Left renal pelvis (tissue), 4 donors: ENCODE measurements at places on chromosomes 12 and 14. TPM values are rescaled to one million over a fixed set of nuclear protein-coding genes. Genes with fewer than 3 reads are reported as not detected.

DNA sequence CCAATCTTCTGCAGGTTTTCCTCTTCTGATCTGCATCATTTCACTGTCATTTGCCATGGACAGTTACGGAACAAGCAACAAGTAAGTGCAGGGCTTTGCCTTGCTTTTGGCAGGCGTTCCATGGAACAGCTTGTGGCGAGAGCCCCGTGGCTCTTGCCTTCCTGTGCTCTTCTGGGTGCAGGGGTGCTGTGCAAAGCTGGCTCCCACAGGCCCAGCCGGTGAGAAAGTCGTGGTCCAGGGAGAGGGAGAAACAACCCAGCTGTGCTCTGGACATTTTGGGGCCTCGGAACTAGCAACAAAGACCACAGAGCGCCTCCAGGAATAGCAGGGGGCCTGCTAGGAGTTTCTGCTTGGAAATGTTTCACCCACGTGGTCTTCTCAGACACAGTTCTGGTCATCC lies 164.7 kb downstream of the ADGRD1 start:
- DNase-seq = no peak

DNA sequence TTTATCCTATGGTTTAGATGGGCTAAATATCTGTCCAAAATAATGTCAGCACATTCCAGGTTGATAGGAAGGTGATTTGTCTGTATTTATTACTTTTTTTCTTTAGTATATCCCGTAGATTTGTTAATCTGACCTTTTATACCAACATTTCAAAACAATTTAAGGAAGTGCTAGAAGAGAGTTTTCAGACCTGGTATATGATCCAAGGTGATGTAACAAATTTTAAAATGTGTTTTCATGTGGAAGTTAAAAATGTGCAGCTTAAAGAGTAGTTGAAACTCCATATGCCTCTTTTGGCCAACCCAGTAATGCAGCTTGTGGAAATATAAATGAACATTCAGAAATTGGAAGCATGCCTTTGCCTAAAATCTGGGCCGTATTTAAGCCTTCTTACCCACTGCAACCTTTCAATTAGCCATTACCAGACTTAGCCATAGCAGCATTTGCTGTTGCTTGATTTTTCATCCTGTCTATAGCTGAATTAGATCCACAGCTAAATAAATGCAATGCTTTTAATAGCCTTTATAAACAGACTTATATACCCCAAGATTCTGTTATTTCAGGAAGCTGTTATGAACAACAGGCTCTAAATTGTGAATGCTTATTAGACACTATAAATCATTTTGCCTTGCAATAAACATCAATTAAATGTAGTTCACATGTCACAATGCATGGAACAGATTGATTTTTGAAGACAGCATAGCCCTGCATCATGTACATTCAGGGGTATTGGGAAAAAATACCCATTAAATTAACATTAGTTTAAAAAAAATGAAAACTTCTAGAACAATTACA lies 271.2 kb downstream of the PDZRN4 start:
- no peak for DNase-seq

DNA sequence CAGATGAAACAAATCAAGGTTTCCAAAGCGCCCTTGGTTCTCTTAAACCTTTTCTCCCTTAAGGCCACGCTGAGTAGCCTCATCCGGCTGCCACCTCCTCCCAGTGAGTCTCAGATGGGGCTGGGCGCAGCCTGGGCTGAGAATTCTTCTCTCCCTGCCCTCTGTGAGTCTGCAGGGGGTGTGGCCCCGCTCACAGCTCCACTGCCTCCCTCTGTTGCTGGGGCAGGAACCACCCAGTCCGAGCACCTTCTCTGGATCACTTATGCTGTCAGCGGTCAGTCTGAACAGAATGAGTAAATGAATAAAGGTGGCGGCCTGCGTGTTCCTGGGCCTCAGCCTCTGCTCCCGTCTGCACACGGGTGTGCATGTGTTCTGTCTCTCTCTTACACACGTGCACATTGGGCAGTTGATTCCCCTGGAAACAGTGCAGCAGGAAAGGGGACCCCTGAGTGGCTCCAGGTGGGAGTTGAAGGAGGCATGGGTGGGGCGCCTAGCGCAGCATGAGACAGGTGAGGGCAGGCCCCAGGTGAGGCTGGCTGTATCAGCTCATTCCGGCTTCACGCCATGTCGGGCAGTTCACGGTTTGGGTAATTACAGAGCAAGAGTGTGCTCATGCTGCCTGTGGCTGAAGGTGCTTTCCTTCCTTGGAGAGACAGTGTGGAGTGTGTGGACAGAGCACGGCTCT lies 4.3 kb downstream of the PAPLN start:
- no peak for DNase-seq

DNA sequence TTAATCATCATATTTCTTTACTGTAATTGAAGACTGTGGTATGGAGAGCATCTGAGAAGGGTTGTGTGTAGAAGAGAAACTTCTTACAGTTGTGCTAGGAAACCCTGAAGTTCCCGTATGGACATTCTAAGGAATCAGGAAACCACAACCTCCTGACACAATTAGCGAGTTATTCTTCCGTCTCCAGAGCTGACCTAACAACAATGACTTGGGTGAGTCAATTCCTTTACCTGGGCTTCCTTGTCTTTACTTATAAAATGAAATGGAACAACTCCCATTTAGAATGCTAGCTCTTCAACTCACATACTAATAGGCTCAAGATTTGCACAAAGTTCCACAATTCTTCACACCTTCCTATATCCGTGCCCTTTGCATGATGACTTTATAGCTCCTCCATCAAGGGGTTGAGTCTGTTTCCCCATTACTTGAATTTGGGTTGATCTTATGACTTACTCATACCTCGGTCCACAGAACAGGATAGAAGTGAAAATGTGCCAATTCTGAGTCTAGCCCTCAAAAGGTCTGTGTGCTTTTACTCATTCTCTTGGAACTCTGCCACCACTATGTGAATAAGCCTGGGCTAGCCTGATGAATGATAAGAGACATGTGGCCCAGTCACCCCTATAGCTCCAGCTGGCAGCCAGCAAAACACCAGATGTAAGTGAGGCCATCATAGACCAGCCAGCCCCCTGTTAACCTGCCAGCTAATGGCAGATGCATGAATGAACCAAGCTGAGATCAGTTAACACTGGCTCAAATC lies 459.4 kb downstream of the ETNK1 start:
- DNase-seq = no peak

Gene MSI1
- 27.1 TPM for polyA plus RNA-seq

DNA sequence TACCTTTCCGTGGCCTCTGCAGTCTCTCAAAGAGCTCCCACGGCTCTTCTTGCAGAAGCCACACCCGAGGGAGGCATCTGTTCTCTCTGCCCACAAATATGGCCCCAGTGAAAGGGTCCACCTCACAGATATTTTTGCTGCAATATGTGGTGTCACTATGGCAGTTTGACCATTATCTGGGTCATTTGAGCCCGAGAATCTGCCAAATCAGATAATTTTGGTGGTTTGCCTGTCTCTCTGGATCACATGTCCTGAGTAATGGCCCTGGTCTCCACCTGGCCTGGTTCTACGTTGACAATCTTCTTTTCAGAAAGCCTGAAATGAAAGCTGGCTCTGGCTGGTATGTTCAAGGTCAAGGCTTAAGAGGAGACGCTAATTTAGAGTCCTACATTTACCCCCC lies 5.7 kb upstream of the WSCD2 start:
- no peak for DNase-seq

- DNase-seq = no peak
Observed at GRCh38 chr12:8559676-8560075, 19.0 kb upstream of the CLEC4E start.

GRCh38 chr14:38762845-38763244 lies 340.2 kb downstream of the SEC23A start:
- no peak for DNase-seq

GRCh38 chr14:70789361-70789760 lies 20.0 kb downstream of the MAP3K9 start:
- DNase-seq = no peak

Gene DEGS2
- polyA plus RNA-seq = 5.9 TPM

Gene TIMM9
- polyA plus RNA-seq = 94.3 TPM

Gene KSR2
- polyA plus RNA-seq = 0.66 TPM

DNA sequence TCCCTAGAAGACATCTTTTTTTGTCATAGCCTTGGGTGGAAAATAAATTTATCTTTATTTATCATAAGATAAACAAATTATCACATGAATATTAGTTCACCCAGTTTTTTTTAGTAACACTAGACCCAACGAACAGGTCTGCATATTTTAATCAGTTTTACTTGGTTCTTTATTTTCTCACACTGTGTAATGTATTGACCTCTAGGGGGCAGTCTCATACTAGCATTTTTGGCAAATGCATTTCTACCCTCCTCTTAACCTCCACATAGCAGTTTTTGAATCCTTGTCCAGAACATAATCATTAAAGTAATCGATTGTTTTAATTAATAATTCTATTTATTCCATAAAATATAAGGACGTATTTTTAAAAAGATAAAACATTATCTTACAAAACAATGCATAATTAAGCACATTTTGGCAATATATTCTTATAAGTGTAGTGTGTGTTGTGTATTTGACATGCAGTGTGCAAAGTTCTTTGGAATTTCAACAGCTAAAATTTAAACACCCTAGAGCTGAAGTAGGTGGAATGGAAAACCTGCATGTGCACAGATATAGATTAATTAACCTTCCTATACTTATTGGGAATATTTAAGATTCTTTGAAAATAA lies 31.6 kb upstream of the PTPRQ start:
- no peak for DNase-seq

- no peak for DNase-seq
Observed at GRCh38 chr12:13442457-13442856, 245.9 kb downstream of the EMP1 start.

- no peak for DNase-seq
Observed at GRCh38 chr12:89370850-89371249, 18.5 kb upstream of the DUSP6 start.

Gene NINJ2
- 1.5 TPM for polyA plus RNA-seq

GRCh38 chr12:95880895-95881294 lies 22.1 kb downstream of the SNRPF start:
- no peak for DNase-seq

Gene HNF1A
- polyA plus RNA-seq = 20.9 TPM

- DNase-seq = no peak
Observed at GRCh38 chr14:37019488-37019887, 152.9 kb downstream of the SLC25A21 start.

DNA sequence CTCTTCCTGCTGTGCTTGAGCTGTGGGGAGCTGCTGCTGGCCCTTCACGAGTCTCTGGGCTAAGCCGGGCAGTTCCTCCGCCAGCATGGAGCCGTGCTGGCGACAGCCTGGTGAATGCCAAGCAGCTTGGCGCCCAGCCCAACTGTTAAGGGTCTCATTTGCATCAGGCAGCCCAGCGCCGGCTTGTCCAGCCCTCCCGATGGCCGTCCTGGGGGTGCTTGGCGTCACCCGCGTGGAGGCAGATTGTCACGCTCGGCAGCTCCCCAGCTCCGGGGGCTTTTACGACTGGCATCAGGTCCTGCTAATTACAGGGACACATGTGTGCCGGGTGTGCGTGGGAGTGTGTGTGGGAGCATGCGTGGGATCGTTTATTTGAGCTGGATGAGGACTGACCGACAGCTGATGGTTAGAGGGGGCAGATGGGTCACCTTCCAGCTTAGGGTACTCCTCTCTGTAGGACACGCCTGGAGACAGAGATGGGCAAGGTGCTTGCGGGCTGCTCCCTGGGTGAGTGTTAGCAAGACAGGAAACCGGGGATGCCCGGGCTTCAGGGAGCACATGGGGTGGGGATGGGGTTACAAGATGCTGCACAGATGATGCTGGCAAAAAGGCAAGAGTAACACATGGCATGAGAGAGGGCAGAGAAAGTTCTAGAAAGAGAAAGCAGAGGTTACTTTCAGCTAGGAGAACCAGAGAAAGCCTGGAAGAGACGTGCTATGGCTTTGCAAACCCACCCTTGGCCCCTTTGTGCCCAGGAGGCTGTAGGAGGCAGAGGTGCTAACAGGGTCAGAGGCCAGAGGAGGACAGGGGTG lies 64.1 kb downstream of the KIF26A start:
- DNase-seq = no peak

DNA sequence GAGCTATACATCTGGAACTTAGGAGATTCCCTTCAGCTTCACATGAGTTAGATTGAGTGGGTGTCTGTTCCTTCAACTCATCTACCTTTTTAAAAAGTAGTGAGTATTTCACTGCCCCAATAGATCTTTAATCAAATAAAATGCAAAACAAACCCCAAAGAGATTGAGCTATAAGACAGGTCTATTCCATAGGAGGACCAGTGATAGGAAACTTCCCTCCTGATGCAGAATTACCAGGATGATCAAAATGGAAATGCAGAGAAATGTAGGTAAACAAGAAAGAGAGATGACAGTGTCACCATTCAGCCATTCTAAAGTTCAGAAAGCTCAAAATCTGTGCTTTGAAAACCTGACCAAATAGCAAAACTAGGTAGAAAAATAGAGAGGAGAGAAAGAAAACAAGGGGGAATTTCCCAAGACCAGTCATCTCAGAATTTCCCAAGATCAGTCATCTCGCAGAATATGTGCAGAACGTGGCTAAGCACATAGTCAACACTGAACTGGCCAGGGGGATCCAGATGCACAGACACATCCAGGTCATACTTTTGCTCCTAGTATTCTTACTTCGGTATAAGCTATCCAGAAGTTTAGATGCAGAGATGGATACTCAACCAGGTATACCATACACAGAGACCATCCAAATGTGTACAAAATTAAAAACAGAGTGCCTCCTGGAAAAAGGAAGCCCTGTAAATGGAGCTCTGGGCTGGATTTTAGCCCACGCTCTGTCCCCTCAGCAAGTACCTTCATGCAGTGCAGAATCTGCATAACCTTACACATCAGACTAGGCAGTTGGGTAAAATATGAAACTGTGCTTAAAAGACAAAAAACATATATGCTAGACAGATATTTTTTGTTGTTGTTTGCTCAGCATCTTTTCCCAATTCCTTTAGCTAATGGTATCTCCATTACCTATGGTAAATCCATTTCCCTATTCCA lies 27.4 kb downstream of the SLC41A2 start:
- no peak for DNase-seq

- DNase-seq = no peak
Observed at GRCh38 chr12:32679920-32680237, 778 bp downstream of the DNM1L start.

DNA sequence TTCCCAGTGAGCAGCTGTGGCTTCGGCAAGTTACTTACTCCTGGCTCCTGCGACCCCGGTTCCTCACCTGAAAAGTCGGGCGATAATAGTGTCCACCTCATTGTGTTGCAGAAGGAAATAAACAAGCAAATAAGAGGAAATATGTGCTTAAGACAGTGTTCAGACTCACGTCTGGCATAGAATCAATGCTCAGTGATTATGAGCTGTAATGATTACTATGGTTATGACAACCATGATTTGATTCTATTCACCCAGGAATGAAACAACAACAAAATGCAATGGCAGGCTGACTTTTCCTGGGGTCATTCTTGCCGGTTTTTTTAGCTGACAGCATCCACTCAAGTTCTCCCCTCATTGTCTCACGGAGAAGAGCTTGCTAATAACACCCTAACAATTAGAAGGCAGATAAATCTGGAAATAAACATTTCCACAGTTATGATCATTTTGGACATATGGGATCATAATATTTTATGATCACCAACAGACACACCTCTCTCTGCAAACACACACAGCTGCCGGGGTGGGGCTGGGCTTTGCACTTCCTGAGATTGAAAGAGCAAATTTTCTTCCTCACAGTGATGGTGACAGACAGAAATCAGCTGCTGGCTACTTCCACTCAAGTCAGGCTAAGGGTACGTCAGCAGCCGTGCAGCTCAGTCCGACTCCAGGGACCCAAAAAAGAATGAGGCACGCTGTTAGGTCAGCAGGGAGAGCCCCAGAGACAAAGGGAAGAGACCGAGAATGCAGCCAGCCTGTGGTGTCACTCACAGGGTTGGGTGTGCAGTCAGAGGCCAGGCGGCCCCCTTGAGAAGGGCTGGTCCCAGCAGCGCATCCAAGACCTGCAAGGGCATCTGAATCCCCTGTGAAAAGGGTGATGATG lies 158.0 kb downstream of the RIMBP2 start:
- DNase-seq = no peak

- DNase-seq = no peak
Observed at GRCh38 chr14:36424478-36425102, 95.4 kb downstream of the NKX2-1 start.

Gene GDF3
- polyA plus RNA-seq = 0.96 TPM
